ENCODE measurements at places on chromosomes 4 and X.

DNA sequence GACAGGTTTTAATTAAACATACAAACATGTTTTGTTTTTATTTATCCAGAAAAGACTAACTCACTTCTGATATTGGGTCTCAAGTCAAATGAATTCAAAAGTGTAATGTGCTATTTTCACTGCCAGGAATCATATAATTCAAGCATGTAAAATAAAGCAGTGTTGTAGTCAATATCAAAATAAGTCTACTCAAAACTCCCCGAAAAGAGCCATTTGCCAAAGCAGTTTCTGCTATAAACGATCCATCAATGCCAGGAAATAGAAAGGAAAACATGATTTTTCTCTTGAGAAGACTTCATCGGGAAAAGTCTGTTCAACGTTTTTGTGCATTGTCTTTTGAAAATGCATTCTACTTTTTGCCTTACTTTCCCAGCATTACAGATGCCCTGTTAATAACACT, 633.3 kb downstream of the FAT4 start:
- DNase-seq, result no peak

DNA sequence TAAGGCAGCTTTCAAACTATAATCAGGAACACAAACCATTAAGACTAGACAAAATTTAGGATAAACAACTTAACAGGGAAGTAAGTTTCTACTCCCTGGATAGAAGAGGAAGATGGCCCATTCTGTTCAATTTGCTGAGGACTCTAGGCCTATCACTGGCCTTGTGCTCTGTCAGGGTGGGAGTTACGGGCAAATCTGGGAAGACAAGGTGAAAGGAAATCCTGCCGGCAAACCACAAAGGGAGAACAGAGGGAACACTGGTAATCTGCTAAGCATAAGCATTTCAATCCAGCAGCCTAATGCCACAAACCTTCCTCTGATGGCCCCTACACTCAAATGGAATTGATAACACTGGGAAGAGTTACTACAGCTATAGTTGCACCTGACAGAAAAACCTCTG, 8.3 kb downstream of the GPR82 start:
- DNase-seq, result no peak

DNA sequence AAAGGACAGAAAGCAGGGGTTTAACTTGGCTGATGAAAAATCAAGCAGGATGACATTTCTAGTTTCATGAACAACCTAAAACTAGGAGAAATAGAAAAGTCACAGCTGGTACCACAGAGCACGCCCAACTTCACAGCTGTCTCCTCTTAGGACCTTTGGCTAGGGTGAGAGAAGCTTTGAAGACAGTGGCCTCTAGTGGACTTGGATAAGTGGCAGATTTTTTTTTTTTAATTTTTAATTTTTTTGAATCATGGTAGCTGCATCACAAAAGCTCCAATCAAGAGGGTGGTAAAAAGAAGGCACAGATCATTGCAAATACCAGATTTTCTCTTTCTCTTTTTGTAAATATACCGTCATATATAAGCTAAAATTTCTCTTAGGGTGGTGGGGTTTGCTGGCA, 20.2 kb upstream of the MAP3K15 start:
- no peak for DNase-seq

- DNase-seq, result no peak
Observed at GRCh38 chrX:136762820-136763452, 17.8 kb downstream of the ARHGEF6 start.

DNA sequence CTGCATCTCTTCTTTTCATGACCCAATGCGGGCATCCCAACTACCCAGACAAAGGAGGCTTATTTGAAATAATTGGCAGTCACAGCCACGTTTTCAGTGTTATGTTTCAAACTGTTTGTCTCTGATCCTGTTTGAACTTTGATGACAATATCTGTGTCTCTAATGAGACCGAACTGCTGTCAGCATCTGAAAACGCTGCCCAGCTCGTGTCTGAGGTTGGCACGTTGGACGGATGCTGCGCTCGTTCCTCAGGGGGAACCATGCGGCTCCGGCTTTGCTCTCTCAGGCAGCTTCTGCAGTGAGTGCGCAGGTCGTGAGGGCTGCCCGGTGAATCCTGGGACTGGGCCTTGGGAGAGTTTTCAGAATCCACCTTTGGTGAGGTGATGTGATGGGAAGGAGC, 58.4 kb upstream of the SORBS2 start:
- no peak for DNase-seq

DNA sequence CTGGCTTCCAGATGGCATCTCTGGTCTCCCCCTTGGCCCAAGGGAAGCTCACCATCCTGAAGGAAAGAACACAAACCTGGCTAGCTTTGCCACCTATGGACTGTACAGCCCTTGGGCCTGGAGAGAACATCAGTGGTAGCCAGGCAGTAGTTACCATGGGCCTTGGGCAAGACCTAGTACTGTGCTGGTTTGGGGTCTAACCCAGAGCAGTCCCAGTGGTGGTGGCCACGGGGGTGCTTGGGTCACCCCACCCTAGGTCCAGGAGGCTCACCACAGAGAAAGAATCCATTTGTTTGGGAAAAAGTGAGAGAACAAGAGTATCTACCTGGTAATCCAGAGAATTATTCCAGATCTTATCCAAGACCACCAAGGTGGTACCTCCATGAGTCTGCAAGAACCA, 290.7 kb upstream of the PPP1R2C start:
- no peak for DNase-seq
